ENCODE measurements at places on chromosomes 11 and 22. TPM values are rescaled to one million over a fixed set of nuclear protein-coding genes. Genes with fewer than 3 reads are reported as not detected.
A peak's percentile ranks its signal among the peaks of the same experiment; 100 is the strongest.

GRCh38 chr11:13446444-13446843 is 16.6 kb downstream of the BTBD10 start:
- no peak overlapping the region for H3K4me3 ChIP-seq
- H3K36me3 ChIP-seq, result no peaks in the 10 kb centered on the region
- peaks cover 3% of the 10 kb centered on the region for H3K4me1 ChIP-seq
- H3K27me3 ChIP-seq, result no peaks in the 10 kb centered on the region
- no peak overlapping the region for H3K27ac ChIP-seq
- no peak for DNase-seq

DNA sequence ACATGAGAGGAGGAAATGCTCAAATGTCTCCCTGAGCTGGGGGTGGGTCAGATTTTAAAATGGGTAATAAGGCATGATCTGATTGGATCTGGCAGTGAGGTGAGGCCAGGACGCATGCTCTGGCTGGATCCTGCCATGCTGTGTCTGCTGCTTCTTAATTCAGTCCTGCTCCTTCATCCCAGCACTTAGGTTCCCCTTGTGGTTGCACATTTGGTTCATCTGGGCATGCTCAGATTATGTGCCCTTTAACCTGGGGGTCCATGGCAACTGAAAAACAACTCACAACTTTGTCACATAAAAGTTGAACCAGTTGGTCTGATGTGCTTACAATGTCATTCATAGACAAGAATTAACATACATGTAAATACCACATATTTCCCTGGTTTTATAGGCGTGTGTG is 67.9 kb downstream of the PIWIL4 start:
- H3K27me3 ChIP-seq, result no peaks in the 10 kb centered on the region
- H3K4me3 ChIP-seq, result no peak overlapping the region
- no peaks in the 10 kb centered on the region for H3K36me3 ChIP-seq
- no peaks in the 10 kb centered on the region for H3K4me1 ChIP-seq
- no peak overlapping the region for H3K27ac ChIP-seq
- no peak for DNase-seq

DNA sequence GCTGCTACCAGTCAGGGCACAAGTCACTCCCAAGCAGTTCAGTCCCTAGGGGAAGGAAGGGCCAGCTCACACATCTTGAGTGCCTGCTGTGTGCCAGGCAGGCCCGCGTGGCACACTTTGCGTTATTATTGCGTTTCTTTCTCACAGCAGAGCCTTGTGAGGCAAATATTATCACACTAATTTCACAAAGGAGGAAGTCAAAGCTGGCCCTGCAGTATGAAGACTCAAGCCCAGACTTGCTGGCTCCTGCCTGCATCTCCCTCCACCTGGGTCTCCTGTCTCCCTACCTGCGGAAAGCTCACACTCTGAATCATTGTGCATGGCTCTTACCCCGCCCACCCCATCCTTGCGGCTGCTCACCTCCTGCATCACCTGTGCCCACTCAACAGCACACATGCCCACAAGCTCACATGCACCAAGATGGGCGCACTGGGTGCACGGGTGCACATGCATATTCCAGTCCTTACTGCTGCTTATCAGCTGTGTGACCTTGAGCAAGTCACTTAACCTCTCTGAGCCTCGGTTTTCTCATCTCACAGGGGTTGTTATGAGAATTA is 31.7 kb upstream of the P2RY2 start:
- H3K27ac ChIP-seq, result no peak overlapping the region
- H3K27me3 ChIP-seq, result no peaks in the 10 kb centered on the region
- no peak for DNase-seq
- H3K4me3 ChIP-seq, result no peak overlapping the region
- no peaks in the 10 kb centered on the region for H3K36me3 ChIP-seq

DNA sequence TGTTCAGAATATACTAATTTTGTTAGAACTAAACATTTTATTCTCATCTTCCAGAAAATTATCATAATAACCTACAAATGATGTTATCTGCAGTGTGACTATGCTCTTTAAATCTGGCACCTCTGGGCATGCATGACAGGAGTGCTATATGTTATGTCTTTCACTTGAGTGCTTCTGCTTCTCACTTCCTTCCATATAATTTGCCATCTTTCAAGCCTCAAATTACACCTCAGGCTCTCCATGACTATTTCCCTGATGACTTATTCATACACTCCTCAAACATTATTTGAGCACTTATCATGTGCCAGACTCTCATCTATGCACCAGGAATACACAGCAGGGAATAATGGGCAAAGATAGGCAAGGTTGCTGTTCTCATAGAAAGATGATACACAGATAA is 219.3 kb upstream of the POU2AF2 start:
- no peaks in the 10 kb centered on the region for H3K27me3 ChIP-seq
- no peak overlapping the region for H3K27ac ChIP-seq
- no peak overlapping the region for H3K4me3 ChIP-seq
- H3K4me1 ChIP-seq, result no peaks in the 10 kb centered on the region
- H3K36me3 ChIP-seq, result no peaks in the 10 kb centered on the region
- no peak for DNase-seq

DNA sequence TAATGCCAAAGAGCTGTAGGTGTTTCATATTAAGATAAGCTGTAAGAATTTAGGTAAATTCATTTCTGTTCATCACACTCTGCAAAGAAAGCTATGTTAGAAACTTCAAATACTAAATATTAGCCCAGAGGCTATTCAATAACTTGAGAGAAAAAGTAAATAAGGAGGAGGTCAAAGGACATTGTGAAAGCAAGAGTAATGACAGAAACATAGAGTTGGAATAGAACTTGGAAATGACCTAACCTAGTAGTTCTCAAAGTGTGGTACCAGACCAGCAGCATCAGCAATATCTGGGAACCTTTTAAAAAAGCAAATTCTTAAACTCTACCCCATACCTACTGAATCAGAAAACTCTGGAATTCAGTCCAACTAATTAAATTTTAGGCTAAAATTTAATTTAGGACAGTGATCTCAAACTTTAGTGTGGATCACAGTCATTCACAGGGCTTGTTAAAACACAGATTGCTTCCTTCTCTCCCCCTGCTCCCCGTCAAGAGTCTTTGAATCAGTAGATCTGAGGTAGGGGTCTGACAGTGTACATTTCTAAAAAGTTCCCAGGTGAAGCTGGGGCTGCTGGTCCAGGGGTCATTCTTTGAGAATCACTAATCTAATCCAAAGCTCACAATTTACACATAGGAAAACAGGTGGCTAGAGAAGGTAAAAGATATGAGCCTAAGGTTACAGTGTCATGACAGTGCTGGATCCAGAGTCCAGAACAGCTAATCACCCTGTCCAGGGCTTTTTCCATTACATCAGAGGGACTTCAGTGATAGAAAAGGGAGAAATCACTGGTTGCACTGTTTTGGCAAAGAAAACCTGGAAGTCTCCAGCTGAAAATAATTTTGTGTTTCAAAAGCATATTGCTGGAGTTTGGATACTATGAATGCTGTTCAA is 241.1 kb downstream of the SOX6 start:
- no peak overlapping the region for H3K4me3 ChIP-seq
- no peaks in the 10 kb centered on the region for H3K36me3 ChIP-seq
- no peaks in the 10 kb centered on the region for H3K27me3 ChIP-seq
- DNase-seq, result no peak
- H3K27ac ChIP-seq, result no peak overlapping the region

DNA sequence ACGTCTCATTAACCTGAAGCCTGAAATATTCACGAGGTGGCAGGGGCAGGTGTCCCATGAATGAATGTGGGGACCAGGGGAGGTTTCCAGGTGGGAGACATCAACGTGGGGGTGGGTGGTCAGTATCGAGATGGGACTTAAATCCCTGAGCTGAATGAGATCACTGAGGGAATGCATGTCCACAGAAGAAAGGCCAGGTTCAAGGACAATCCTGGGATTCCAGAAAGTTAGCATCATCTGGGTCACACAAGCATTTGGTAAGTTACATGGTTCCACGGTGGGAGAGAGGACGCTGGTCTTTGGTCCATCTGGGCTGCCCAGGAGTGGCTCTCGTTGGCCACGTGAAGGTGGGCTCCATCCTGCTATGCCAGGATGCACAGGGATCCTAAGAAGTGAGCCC is 22.7 kb upstream of the CCND1 start:
- DNase-seq, result no peak
- no peak overlapping the region for H3K27ac ChIP-seq
- H3K4me3 ChIP-seq, result no peak overlapping the region

- H3K27me3 ChIP-seq, result no peaks in the 10 kb centered on the region
- peaks cover 17% of the 10 kb centered on the region for H3K4me1 ChIP-seq
- no peaks in the 10 kb centered on the region for H3K36me3 ChIP-seq
- DNase-seq, result peak; percentile 34
Measured at GRCh38 chr11:88012456-88012855, 162.8 kb downstream of the RAB38 start.

DNA sequence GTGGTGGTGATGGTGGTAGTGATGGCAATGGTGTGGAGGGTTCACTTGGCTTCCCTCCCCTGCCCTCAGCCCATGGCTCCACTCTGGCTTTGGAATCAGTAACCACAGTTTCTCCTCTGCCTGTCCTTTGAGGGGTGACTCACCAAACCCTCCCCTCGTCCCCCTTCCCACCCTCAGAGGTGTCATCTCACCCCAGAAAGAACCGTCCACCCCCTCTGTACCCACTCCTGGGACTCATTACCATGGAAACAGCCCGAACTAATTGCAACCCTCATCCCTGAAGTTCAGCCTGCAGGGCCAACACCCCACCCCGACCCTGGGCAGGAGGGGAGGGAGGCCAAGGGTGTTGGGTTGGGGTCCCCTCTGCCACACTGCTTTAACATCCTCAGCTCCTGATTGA is 26.6 kb downstream of the PHLDB1 start:
- H3K27me3 ChIP-seq, result no peaks in the 10 kb centered on the region
- peak; percentile 4 for DNase-seq
- H3K4me3 ChIP-seq, result peak overlapping the region; percentile 44
- H3K4me1 ChIP-seq, result peaks cover 26% of the 10 kb centered on the region
- no peak overlapping the region for H3K27ac ChIP-seq
- no peaks in the 10 kb centered on the region for H3K36me3 ChIP-seq

- peaks cover 5% of the 10 kb centered on the region for H3K36me3 ChIP-seq
- no peak for DNase-seq
- H3K4me1 ChIP-seq, result peaks cover 7% of the 10 kb centered on the region
- no peak overlapping the region for H3K27ac ChIP-seq
- no peak overlapping the region for H3K4me3 ChIP-seq
Measured at GRCh38 chr11:102429226-102429625, 23.3 kb downstream of the TMEM123 start.

- no peak overlapping the region for H3K4me3 ChIP-seq
- no peaks in the 10 kb centered on the region for H3K36me3 ChIP-seq
- H3K27me3 ChIP-seq, result no peaks in the 10 kb centered on the region
- H3K27ac ChIP-seq, result no peak overlapping the region
- no peaks in the 10 kb centered on the region for H3K4me1 ChIP-seq
Measured at GRCh38 chr11:67520856-67521824, 2.1 kb downstream of the CABP2 start.

DNA sequence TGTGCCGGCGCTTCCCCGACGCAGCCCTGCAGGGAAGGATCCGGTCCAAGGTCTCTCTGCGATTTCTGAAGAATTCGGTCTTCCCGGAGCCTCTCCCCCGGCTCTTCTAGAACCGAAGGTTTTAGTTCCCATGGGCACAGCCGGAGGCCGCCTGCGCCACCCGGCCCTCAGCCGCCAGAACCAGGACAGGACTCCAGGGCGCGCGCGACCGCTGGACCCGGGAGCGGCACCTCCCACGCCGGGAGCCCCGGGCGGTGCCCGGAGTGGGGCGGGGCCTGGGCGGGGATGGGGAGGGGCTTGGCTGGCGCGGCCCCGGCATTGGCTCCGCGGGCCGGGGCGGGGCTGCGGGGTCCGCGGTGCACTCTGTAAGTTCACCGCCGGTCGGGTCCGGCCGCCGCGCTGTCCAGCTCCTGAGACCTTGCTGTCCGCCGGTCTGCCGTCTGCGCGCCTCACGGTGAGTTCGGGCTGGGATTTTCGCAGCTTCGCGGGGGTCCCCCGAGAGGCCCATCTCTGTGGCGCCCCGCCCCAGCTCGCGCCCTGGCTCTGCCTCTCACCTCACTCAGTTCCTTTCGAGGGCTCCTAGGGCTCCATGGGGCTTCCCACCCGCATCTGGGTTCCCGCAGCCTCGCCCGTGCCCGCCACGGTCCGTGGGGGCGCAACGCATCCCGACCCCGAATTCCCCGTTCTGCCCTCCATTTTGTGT is at the start of gene CDC42EP2:
TSS of gene CDC42EP2 (plus strand) at position 366 of the 703 bp plus-strand sequence. CDS start 6,033 bp downstream, outside the sequence.
- DNase-seq, result peak; percentile 97
- peaks cover 46% of the 10 kb centered on the region for H3K4me1 ChIP-seq
- no peak within 1 kb of the TSS for H3K27ac ChIP-seq
- H3K36me3 ChIP-seq, result no peaks in the 10 kb centered on the region

DNA sequence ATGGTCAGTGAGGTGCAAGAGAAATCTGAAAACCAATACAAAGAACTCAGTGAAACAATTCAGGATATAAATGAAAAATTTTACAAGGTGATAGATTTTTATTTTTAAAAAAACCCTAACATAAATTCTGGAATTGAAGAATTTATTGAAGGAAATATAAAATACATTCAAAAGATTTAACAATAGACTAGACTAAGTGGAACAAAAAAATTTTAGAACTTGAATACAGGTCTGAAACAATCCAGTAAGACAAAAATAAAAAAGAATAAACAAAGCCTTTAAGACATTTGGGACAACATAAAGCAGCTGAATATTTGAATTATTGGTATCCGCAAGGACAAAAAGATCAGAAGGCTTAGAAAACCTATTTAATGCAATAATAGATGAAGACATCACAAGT is 8.7 kb downstream of the SPA17 start:
- H3K4me3 ChIP-seq, result no peak overlapping the region
- no peak for DNase-seq
- no peaks in the 10 kb centered on the region for H3K27me3 ChIP-seq
- H3K4me1 ChIP-seq, result no peaks in the 10 kb centered on the region
- H3K36me3 ChIP-seq, result no peaks in the 10 kb centered on the region

GRCh38 chr22:42134100-42135020 is 3.8 kb upstream of the CYP2D6 start:
- H3K4me3 ChIP-seq, result no peak overlapping the region
- H3K36me3 ChIP-seq, result no peaks in the 10 kb centered on the region
- no peaks in the 10 kb centered on the region for H3K27me3 ChIP-seq
- no peak for DNase-seq
- no peak overlapping the region for H3K27ac ChIP-seq

DNA sequence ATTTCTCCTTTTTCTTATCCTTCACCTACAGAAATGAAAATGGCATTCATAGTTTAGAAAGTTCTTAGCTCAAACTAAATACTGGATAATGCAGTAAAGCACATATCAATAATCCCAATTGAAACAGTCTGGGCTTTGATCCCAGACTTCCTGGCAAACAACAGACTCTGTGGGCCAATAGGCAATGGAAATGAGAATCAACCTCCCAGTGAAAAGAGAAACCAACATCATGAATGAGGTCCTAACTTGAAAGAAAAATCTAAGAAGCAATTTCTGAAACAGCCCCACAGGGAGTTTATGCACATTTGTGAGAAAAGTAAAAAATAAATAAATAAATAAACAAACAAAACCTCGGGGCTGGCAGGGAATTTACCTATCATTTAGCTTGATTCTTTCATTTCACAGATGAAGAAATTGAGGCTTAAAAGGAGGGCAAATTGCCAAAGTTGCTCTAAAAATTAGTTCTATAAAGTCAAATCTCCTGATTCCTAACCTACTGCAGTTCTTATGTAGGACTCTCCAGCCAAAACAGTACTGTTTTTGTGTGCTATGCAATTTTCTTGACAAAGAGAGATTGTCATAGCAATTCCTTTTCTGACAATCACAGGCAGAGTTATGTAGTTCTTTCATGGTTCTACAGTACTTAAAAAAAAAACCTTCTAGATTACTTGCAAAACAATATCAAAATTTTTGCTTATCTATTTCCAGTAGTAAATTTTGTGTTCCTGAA is 265.8 kb downstream of the GRM5 start:
- no peaks in the 10 kb centered on the region for H3K4me1 ChIP-seq
- no peaks in the 10 kb centered on the region for H3K27me3 ChIP-seq
- no peak for DNase-seq
- H3K36me3 ChIP-seq, result no peaks in the 10 kb centered on the region
- H3K27ac ChIP-seq, result no peak overlapping the region

Gene ACTN3
- 33.0 TPM for total RNA-seq

Gene CD3D
- total RNA-seq, result not detected

Data from neural progenitor cell (in vitro differentiated cells).